ENCODE measurements at places on chromosomes 5 and 9.
A peak's percentile ranks its signal among the peaks of the same experiment; 100 is the strongest.

- no peak for DNase-seq
These were observed 12.8 kb downstream of the OLFM1 start for GRCh38 chr9:135100241-135100681.

DNA sequence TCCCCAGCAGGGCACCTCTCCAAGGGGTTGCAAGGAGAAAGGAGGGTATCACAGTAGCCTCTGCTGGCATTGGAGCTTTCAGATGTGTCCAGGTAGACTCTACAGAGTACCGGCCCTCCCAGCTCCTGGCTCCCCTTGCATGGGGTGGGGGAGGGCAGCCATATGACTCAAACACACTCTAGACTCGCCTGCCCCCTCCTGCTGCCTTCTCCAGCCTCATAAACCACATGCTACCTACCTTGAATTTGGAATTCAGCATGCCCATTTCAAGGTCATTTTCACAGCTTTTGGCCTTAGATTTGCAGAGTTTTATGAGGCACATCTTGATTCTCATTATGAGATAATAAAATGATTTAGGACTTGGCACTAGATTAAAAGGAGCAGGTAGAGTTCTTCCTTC lies 32.8 kb upstream of the SMIM32 start:
- no peak for DNase-seq

DNA sequence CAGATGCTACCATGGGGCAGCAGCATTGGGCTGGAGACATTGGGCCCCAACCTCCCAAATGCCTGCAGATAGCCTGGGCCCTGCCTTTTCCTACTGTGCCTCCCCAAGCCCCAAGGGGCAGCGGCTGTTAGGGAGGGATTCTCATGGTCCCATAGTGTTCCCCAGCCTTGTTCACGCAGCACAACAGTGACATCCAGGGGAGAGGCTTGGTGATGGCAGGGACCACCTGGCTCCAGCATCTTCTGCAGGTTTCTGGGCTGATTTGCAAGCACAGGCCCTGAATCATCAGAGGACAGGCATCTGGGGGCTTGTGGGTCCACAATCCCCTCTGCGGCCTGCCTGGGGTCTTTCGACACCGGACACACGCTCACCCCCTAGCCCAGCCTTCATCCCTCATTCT lies 354.6 kb downstream of the SLIT3 start:
- DNase-seq: no peak

DNA sequence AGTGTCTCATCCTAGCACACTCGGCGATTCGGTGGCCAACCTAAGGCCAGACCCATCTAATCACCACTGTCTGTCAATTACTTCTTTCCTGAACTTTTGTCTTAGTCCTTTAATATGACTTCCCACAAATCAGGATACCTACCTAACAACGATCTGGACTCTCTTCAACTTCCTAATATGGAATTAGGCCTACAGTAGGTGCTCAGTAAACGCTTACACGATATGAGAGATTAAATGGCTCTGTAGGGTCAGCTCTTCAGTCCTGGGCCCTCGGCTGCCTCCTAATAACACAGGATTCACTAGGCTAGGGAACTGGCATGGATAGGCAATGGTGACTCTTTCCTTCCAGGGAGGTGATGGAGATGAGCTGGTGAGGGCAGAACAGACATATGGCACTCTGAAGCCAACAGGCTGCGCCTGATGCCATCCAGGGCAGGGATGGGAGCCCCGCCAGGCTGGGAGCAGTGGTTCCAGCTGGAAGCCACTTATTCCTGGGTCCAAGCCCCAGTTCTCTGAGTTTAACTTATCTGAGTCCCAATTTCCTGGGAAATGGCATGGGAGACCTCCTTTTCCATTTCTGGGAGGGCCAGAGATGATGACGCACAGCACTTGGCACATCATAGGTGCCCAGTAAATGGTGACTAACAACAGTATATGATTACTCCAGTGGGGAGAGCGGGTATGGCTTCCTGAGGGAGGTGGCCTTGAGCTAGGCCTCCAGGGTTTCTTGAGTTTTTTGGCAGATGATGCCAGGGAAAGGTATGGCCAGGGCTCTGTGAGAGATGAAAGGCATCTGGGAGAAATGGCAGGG lies 7.3 kb downstream of the PDGFRB start:
- no peak for DNase-seq

DNA sequence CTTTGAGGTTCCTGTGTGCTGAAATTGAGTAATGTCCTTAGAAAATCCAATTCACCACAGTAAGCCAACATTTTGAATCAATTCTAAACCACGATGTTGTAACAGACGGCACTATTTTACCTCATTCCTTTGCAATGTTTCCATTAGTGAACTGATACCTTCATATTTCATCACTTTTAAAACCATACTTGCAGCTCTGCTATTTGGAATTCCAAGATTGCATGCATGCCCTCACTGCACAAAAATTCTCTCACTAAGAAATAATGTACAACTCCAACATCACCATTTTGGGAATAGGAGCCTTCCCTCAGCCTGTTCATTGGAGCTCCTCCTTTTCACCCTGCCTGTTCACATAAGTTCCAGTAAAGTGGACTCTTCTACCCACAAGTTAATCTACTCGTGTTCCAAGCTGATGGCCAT lies 74.8 kb upstream of the TGFBR1 start:
- DNase-seq: no peak

DNA sequence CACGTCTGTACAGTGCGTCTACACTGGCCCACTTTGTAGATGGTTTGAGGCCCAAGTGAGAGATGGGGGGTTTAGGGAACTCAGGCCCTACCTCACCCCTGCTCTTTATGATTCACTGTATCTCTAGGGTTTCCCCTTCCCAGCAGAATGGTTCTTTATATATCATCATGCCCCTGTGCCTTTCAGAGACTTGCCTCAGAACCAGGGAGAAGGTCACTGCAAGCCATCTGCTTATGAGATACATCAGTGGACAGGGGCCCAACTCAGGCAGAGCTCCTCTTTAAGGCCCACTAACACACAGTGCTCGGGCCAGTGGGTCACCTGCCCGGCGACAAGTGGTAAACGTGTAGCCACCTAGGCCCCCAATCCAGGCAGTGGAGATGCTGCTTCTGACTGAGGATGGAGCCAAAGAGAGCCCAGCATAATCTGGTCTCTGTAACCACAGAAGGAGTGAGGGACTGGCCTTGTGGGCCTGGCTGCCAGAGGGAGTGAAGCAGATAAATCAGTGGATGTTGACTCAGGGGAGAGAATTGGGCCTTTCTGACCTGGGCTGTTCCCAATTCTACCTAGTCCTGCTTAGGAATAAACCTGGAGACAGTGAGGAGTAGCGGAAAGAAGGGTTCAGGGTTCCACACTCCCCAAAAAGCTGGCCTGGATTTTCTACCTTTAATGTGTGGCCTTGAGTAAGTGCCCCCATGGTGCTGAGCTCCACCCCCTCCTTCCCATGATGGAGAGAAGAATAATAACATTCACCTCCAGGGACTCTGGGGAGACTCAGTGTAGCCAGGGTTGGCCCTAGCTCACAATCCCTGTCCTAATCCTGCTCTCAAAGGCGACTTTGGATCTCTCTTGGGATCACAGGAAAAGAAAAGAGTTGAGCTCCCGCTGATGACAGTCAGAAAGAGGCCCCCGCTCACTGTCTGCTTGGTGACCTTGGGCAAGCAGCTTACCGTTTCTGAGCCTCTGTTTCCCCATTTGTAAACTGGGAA lies 2.8 kb upstream of the DUSP1 start:
- no peak for DNase-seq

GRCh38 chr5:73883646-73884045 lies 257.6 kb downstream of the ARHGEF28 start:
- DNase-seq: no peak

GRCh38 chr5:52906343-52906742 lies 82.8 kb upstream of the ITGA2 start:
- DNase-seq: no peak

DNA sequence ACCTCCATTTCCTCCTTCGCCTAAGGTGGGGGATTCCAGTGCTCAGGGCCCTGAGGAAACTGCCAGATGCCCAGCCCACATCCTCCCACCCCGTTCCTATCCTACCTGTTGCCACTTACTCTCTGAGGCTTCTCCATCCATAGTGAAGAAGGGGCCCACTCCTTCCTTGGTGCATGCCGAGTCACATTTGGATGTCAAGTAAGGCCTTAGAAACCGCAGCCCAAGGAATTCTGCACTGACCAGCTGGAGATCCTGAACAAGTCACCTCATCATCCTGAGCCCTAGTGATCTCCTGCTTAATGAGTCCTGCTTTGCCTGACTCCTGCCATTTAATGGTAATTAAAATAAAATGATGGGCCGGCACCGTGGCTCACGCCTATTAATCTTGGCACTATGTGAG lies 6.7 kb upstream of the TNIP1 start:
- DNase-seq: no peak

GRCh38 chr5:112388074-112388473 lies 31.0 kb downstream of the EPB41L4A start:
- no peak for DNase-seq

DNA sequence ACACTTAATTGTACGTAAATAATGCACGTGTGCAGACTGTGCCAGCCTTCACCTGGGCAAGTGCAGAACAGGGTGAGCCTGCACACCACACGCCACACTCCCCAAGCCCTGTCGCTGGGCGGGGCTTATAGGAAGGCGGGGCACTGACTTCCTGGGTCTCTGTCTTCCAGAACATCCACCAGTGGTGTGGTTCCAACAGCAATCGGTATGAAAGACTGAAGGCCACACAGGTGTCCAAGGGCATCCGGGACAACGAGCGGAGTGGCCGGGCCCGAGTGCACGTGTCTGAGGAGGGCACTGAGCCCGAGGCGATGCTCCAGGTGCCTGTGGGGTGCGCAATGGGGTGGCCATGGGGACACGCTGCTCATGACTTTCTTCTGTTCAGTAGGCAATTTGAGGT lies 44.2 kb downstream of the GSN start:
- no peak for DNase-seq

GRCh38 chr5:87949676-87950631 lies 318.7 kb downstream of the TMEM161B start:
- DNase-seq: no peak

- DNase-seq: peak; percentile 22
These were observed 102.5 kb upstream of the GABRP start for GRCh38 chr5:170681013-170681433.

DNA sequence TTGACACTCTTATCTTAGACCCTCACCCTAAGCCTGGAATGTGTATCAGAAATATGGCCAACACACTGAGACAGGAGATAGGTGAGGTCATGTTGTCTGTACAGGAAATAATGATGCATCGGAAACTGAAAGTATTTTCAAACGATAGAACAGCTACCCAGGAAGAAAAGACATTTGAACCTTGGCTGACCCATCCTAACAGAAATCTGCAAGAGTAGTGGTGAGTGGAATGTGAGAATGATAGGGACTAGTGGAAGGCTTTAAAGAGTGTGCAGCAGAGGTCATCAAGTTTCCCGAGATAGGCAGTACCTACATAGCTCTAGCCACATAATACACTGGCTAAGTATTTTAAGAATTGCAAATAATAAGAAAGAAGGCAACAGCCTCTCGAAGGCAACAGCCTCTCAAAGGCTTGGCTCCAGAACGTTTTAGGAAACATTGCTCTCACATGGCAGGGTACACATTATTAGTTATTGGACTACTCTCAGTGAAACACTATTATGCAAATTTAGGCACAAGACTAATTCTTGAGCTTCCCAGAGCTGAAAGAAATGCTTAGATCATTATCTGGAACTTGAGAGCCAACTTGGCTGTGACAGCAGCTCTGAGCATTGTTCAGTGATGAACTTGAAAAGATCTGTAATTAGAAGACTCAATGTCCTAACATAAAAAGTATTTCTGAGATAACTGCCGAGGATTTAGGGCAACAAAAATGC lies 133.1 kb upstream of the FBXL7 start:
- no peak for DNase-seq

DNA sequence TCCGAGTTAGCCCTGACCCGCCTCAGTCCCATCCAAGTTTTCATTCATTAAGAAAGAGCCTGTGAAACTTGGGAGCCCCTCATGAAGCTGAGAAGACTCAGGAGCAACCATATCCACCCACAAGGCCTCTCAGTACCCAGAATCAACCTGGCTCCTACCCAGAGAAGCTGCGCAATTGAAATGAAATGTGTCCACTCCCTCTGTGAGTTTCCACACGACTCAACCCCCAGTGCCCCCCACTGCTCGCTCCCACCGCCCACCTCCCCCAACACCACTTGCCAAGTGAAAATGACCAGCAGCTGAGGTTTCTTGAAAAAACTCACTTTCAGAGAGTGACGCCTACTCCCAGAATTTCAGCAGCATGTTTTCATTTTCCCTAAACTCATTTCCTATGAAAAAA lies 104.6 kb downstream of the CDK5RAP2 start:
- DNase-seq: no peak

DNA sequence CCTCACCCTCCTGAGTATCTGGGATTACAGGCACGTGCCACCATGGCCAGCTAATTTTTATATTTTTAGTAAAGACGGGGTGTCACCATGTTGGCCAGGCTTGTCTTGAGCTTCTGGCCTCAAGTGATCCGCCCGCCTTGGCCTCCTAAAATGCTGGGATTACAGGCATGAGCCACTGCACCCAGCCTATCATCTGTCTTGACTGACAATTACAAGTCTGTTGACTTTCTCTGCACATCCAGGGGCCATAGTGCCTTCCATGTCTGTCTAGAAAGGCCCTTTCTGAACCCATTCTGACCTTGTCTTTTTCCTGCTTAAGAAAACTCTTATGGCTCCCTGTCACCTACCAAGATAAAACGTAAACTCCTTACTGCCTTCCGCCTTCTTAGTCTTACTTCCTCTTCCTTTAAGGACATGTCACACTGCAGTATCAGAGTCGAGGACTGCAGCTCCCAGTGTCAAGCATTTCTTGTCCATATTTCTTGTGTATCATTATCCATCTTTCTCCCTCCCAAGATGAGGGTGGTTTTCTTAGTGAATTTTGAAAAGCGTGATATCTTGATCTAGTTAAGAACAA lies 49.9 kb upstream of the SHB start:
- peak; percentile 40 for DNase-seq

DNA sequence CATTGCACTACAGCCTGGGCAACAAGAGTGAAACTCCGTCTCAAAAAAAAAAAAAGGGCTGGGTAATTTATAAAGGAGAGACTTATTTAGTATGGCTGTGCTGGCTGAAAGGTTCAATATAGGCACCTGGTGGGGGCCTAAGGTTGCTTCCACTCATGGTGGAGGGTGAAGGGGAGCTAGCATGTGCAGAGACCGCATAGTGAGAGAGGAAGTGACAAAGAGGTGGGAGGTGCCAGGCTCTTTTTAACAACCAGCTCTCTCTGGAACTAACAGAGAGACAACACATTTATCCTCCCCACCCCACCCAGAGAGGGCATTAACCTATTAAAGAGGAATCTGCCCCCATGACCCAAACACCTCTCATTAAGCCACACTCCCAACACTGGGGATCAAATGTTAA lies 28.9 kb upstream of the SERINC5 start:
- DNase-seq: no peak

- DNase-seq: peak; percentile 47
These were observed 17.3 kb upstream of the EXOC3 start for GRCh38 chr5:425714-426113.

GRCh38 chr5:173679909-173680630 lies 63.6 kb upstream of the BOD1 start:
- DNase-seq: peak; percentile 58

GRCh38 chr5:51156838-51157237 lies 226.4 kb upstream of the ISL1 start:
- DNase-seq: no peak
